ENCODE measurements at places on chromosomes 11 and 22.

DNA sequence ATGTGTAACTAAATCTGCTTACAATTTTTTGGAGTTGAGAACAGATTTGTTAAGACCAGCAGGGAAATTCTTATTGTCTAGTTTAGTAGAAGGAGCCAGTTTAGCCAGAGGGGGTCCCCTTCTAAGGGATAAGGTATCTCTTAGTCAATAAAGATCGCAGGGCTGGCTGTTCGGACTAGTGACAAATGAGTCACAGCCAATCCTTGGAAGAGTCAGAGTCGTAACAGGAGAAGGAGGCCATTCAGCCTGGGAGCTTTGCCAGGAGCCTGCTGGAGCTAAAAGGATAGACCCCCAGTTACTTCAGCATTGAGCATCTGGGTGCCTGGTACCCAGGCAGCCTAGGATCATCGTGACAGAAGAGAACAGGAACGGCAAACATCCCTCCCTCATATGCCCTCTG is 191.6 kb upstream of the ARHGAP20 start:
- DNase-seq, result no peak

DNA sequence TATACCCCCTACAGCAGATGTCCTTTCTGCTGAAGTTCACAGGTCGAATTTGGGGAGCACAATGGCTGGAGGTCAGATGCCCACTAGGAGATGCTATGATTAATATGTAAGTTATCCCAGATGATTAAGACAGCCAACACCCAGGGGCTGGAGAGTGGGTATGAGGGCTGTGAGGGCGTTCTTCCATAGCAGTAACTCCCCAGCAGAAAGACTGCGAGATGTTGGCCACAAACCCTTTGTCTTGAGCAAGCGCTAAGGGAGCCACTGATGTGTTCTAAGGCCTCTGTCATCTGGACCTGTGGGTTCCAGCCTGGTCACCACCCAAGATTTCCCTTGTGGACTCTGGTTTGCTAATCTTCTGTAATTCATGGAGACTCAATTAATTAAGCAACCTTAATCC is 77.6 kb downstream of the BMAL1 start:
- DNase-seq, result no peak

- DNase-seq, result no peak
Observed at GRCh38 chr11:125376117-125376516, 119.9 kb downstream of the FEZ1 start.

GRCh38 chr22:46036558-46037408 is 59.8 kb upstream of the WNT7B start:
- DNase-seq, result no peak

- peak; percentile 44 for DNase-seq
Observed at GRCh38 chr11:92558323-92558722, 333.7 kb downstream of the FAT3 start.

DNA sequence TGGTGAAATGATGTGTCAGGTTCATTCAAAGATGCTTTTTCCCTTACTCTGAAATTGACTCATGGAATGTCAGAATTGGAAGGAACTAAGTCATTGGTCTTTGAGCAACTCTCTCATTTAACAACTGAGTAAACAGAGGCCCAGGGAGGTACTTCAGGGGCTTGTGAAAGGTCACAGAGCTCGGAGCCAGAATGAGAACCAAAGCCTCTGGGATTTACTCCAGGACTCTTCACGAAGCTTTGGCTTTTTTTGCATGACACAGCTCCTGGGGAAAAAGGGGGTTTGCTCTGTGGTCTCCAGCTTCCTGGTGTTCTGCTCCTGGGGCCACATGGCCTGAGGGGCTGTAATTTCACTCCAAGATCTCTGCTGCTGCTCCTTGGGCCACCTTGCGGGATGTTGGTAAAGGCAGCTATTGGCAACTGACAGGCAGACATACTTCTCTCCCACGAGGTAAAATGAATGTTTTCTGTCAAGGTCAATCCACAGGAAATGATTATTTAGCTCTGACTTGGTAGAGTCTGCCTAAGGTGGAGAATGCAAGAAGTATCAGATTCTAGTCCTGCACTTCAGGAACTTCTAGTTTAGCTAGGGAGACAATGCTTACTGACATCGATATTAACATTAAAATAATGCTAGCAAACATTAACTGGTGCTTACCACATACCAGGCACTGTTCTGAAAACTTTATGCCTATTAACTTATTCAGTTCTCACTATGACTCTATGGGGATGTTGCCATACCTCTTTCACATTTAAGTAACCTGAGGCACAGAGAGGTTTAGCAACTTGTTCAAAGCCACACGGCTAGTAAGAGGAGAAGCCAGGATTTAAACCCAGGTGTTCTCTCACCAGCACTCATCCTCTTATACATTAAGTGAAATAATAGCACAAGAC is 16.1 kb downstream of the PKNOX2 start:
- DNase-seq, result no peak

DNA sequence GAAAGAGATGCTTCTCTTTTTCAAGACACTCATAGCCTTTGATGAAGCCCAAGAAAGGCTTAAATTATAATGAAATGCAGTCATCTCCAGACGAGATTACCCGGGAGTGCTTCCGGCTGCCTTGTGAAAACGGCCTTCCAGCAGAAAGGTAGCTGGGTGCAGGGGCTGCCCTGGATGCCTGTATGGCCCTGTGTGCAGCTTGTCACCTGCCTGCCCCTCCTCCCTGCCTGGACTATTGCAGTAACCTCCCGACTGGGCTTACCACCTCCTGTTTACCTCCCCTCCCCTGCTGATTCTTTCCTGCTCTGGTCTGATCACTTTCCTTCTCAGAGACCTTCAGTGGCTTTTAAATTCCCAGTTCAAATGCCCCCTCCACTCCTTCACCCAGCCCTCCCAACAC is 126.4 kb upstream of the SYT13 start:
- DNase-seq, result no peak

- no peak for DNase-seq
Observed at GRCh38 chr11:118267486-118267885, 3.4 kb upstream of the MPZL2 start.

DNA sequence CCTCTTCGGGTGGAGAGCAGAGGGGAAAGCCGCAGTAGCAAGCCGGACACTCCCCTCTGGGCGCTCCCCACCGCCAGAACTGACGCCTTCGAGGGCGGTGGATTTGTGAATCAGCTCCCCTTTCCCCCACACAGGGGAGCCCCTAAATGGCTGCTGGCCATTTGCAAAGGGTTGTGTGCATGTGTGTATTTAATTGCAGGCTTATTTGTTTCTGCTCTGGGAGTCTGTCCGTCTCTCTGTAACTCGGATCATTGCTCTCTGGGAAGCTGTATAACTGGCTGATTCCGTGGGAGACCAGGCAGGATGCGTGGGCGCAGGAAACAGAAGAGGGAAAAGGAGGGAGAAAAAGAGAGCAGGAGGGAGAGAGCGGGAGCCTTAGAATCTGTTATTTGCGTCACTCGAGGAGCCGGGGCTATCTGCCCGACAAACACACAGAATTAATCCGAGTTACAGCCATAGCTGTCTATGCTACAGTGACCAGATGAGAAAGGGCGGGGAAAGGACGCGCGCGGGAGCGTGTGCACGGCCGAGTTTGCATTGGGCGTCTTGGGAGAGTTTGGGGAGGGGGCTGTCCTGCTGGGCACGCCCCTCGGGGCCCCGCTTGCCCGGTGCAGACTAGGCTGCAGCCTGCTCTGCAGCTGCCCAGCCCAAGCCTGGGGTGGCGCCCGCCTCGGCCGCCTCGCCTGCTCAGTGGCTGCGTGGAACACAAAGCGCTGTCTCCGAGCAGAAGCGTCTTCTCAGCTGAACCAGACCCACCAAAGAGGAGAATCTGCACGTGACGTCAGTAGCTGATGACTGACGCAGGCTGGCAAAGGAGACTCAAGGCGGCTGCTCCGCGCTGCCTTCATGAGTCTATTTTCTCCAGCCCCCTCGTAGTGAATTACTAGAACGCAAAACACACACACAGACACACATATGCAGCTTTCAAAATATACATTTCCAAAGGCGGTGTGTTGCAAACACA is 105.3 kb upstream of the HSD17B12 start:
- DNase-seq, result no peak

GRCh38 chr22:37186228-37186996 is 1.6 kb downstream of the C1QTNF6 start:
- no peak for DNase-seq

DNA sequence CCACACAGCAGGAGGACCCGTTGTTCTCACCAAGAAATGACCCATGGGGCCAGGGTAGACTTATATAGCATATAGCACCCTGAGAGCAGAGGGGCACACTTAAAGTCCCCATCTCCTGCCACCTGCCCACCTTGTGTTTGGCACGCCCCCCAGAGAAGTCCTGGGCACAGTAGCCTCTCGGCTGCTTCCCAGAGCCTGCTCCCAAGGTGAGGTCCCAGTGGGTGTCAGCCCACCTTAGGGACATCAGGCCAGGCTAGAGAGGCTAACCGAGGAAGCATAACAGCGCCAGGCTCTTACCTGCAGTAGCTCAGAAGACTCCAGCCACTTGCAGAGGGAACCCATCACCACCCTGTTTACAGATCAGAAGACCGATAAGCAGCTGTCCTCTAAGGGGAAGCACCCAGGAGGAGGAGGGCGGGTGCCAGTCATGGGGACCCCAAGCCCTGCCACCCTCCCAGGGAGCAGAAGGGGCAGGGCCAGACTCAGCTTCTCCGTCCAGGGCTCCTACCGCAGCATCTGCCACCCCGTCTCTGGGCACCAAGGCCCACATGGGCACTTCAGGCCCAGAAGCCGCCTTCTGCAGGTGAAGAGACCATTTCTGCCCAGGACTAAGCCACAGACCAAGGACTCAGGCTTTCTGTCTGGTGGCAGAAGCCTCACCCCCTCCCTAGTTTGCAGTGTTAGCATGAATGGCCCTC is 34.9 kb upstream of the HMOX1 start:
- no peak for DNase-seq

GRCh38 chr11:2300936-2301630 is 635 bp downstream of the C11orf21 start:
- DNase-seq, result no peak

- DNase-seq, result no peak
Observed at GRCh38 chr11:100706179-100706578, 19.1 kb downstream of the ARHGAP42 start.

DNA sequence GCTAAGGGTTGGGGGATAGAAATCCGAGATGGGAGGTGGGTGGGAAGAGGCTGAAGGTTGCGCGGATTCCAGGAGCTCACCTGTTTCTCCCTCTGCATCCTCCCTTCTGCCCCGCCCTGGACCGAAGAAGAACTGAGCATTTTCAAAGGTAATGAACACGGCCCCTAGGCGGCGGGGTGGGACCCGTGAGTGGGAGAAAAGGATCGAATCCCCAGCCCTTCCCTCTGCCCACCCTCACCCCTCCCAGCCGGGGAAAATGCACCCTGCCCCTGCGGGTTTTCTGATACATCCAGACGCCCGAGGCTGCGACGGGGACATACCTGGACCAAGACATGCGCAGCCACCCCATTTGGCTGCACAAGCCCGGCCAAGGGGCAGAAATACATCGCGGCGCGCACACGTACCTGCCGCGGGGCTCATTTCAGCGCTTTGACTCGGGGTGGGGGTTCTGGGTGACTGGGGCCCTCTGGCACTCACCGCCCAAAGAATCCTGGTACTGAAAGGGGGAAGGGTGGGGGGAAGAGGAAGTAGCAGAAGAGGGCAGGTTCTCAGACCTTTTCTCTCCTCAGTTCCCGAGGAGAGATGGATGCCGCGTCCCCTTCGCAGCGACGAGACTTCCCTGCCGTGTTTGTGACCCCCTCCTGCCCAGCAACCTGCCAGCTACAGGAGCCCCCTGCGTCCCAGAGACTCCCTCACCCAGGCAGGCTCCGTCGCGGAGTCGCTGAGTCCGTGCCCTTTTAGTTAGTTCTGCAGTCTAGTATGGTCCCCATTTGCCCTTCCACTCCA is 6.0 kb downstream of the VSIG2 start:
- no peak for DNase-seq

Data from NCI-H2081 treated with DMSO at 0.1 percent for 48 hours (cell line).